ENCODE measurements at places on chromosomes 6 and 20.

- DNase-seq: no peak
Measured at GRCh38 chr6:131641554-131641953, 4.5 kb downstream of the ENPP3 start.

DNA sequence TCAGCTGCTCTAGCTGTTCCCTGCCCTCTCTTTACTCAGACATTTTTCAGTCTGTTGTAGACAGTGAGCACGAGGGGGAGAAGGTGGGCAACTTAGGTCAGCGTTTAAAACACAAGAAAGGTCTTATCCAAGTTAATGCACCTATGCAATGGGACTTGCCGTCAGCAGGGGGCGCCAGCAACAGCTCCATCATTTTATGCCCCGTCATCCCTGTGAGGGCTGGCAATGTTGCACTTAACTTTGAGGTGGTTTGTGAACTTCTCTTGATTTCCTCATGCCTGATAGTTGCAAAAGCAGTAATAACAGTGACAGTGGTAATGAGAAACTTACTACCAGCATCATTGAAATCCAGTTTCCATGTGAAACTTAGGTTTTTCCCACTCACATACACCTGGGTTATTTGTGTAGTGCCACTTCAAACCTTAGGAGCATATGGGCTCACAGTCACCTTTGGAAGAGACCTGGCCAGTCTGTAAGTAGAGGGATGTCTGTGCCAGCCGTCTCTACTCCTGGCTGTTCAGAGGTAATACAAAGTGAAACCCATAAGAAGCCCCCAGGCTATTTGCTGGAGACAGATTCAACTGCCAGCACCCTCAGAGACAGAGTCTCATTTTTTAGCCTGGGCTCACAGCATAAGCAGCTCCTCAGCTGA, 44.9 kb upstream of the ID1 start:
- peak; percentile 81 for DNase-seq

DNA sequence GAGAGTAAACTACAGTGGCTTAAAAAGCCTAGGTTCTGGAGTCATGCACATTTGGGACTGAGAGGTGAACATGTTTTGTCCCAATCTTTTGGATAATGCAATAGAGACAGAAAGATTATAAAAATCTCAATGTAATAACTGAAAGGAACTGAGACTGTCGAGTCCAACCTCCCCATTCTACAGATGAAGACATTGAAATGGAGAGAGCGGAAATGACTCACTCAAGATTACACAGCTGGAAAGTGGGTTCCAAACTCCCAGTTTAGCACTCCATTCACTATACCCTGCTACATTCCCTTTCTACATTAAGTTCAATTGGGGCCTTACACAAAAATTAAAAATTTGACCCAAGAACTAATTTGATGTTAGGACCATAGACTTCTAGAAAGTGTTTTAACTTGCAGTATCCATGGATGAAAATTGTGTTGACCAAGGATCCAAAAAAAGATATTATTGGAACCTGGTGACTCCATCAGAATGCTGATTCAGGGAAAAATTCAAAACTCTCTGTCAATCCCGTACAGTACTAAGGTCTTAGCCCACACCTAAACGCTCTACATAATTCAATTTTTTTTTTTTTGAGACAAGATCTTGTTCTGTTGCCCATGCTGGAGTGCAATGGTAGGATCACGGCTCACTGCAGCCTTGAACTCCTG, 1.5 kb upstream of the ILRUN start:
- no peak for DNase-seq

DNA sequence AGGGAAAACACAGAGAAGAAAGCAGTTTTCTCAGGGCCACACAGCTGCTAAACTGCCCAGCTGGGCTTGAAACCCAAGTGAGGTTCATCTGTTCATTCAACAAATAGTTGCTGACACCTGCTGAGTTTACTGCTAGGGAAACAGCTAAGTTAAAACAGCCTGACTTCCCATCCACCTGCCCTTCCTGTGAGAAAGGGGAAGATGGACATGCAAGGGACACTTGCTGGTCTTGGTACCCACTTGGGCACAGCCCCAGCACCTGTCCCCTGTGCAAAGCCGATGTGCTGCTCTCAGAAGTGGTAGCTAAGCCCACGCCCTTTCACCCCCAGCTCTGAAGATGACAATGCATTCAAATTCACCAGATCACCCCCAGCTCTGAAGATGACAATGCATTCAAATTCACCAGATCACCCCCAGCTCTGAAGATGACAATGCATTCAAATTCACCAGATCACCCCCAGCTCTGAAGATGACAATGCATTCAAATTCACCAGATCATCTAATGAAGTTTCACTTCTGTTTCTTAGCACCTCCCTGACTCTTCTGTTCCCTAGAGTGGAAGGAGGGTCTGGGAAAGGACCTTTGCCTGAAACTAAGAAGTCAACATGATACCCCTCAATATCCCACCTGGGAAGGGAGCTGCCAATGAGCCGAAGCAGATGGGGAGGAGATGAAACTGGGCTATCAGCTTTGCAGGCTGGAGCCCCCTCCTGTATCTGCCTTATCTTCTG, 46.0 kb upstream of the TOP1 start:
- DNase-seq: no peak

DNA sequence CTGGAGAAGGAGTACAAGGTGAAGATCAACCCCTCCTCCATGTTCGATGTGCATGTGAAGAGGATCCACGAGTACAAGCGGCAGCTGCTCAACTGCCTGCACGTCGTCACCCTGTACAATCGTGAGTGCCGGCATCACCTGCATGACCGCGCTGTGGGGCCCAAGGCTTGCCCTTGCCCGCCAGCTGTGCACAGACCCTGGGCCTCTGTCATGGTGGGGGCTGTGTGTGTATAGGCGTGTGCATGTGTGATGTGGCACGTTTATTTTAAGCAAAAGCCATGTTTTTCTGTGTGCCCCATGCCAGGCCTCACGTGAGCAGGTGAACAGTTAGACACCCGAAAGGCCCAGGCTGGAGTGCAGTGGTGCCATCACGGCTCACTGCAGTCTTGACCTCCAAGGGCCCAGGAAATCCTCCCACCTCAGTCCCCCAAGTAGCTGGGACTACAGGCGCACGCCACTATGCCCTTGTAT, 36.3 kb downstream of the PYGB start:
- DNase-seq: no peak

GRCh38 chr6:107956586-107957307, 1.3 kb downstream of the SEC63 start:
- peak; percentile 30 for DNase-seq

- no peak for DNase-seq
Measured at GRCh38 chr20:53950578-53950977, 119.8 kb downstream of the BCAS1 start.

DNA sequence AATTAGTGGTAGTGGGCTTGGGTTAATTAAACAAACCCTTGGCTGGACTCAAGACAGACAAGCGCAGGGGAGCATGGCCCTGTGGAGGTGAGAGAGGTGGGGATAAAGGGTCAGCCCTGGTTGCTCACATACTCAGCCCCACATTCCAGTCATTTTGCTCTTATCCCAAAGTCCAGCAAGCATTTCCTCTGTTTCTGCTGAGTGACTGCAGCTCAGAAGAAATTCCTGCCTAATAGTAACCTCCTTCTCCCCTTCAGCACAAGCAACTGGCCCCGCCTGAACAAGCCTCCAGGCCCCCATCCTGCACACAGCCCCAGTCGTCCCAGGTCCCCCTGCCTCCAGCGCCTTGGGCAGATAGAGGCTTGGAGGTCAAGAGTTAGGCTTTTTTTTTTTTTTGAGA, 3.6 kb upstream of the TFEB start:
- no peak for DNase-seq

GRCh38 chr20:55160037-55160436, 684.6 kb downstream of the DOK5 start:
- DNase-seq: no peak
